ENCODE measurements at places on chromosomes 2 and 18.

GRCh38 chr2:204486805-204487204 lies 58.5 kb upstream of the PARD3B start:
- DNase-seq: no peak

DNA sequence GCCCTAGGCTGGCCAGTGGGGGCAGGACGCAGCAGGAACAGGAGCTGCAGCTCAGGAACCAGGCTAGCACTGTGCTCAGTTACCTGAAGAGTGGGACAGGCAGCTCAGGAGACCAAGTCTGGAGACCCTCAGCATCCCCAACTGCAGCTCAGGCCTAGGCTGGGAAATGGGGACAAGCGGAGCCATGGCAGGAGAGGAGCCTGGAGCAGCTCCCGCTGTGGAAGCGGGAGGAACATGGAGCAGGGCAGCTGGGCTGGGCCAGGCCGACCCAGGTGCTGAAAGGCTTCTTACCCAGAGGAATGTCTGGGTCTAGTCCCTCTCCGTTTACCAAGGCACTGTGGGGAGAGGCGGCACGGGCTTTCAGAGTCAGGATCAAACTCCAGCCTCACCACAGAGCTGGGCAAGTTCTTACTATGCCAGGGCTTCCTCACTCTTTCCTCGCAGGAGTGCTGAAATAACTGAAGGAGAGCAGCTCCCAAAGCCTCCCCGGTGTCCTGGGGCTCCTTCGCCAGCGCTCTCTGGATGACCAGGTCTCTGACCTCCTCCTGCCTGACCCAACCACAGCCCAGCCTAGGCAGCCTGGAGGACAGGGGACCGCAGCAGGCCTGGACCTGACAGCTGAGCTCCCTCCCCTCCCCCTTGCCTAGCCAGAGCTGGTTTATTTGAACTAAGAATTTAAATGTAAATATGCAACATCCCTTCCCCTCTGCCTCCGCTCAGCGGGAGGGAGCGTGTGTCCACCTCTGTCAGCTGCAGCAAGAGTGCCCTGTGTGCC lies 247.8 kb upstream of the SIX2 start:
- no peak for DNase-seq

- DNase-seq: no peak
These were observed 49.2 kb downstream of the PLB1 start for GRCh38 chr2:28544922-28545589.

GRCh38 chr2:82837588-82838304 lies 1621.3 kb downstream of the SUCLG1 start:
- no peak for DNase-seq

DNA sequence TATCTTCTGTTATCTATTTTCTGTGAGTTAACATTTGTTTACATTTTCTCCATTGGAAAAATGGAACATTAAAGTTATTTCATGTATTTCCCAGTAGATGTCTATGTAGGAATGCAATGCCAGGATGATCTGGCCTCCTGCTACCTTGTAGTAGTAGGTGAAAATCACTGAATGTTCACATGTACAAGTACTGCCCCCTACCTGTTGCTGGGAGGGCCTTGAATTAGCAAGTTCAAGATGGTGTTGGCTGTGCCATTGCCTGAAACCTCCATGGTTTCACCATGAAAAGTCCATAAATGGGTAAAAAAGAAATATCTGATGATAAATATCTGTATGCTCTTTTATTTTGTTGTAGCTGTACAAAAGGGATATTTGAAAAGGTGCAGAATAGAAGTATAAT lies 30.7 kb downstream of the XRCC5 start:
- no peak for DNase-seq

DNA sequence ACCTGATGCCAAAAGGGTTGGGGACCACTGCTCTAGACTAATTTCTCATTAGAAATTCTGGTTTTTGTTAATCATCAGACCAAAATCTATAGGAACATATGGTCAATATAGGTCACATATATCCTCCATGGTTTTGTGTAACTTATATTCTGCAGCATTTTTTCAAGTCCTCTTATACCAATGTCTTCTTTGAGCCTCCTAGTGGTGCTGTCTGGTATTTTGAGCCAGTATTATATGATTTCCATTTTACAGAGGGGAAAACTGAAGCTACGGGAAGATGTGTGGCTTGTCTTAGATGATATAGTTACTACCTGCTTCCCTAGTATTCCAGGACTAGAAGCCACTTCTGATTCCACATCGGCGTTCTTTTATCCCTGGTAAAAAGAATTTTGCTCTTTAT lies 13.8 kb downstream of the MAPK4 start:
- no peak for DNase-seq

DNA sequence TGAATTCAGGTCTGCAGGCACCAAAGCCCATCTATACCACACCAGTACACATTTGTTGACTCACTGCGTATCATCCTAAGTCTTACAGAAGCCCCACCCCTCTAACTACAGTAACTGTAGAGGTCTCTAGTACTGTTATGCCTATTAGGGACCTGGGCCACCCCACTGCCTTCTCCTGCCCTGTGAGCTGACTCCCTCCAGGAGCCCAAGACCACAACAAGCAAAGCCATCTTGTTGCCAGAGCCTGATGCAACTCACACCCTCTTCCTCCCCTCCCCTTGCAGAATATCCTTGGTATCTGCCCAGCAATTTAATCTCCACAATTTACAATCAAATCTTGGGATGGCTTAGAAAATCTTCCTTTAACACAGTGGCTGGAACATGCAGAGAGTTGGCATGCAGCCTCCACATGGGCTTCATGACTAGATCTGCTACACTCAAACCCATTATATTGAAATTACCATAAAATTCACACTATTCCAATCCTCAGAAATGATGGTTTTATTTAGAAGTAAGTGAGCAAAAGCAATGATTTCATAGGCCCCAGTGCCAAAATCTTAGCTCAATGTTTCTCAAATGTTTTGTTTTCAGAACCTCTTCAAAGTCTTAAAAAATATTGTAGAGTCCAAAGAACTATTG lies 17.7 kb upstream of the CYP1B1 start:
- DNase-seq: no peak

DNA sequence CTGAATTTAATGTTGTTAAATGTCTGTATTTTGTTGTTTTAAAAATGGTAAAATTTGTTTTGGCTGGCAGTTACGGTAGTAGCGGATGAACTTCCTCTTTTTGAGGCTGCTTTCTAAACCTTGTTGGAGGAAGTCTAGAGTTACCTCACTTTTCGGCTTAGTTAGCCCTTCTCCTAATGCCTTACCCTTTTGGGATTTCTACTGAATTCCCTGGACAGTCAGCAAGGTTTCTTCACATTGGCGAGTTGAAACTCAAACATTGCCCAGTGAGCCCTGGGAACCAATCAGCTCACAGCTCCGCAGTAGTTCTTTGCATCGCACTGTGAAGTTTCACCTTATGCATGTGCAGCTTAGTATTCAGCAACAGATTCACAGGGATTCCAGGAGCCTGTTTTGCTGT lies 55.2 kb downstream of the TMEM247 start:
- DNase-seq: no peak

DNA sequence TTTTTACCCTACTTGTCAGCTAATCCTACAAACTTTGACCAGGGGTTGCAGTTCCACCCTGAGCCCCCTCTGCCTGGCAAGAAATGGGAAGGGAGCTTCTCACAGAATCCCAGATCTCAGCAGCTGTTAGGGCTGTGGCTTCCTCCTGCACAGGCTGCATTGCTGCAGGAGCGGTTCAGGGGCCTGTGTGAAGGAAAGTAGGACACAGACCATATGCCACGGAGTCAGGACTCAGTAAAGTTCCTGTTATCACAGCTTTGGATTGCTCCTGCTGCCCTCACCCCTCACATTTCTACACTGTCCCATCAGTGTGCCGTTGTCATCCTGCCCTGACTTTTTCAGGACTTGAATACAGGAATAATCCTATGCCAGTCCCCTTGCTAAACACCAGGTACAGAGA lies 62.8 kb upstream of the SP3 start:
- no peak for DNase-seq

GRCh38 chr2:101884423-101884822 lies 107.3 kb upstream of the IL1R2 start:
- DNase-seq: no peak

GRCh38 chr2:240168041-240168440 lies 27.6 kb upstream of the OTOS start:
- no peak for DNase-seq

- DNase-seq: no peak
These were observed 15.2 kb downstream of the CDKL4 start for GRCh38 chr2:39228413-39229209.

GRCh38 chr2:128412181-128412871 lies 93.7 kb upstream of the HS6ST1 start:
- no peak for DNase-seq

GRCh38 chr2:228056293-228057097 lies 125.0 kb downstream of the SPHKAP start:
- no peak for DNase-seq

- DNase-seq: no peak
These were observed 223.1 kb upstream of the SIX3 start for GRCh38 chr2:44718431-44718830.

- no peak for DNase-seq
These were observed 2137.3 kb upstream of the CELF4 start for GRCh38 chr18:39702888-39703287.

- DNase-seq: no peak
These were observed 394.2 kb downstream of the CLIP4 start for GRCh38 chr2:29509397-29509796.

DNA sequence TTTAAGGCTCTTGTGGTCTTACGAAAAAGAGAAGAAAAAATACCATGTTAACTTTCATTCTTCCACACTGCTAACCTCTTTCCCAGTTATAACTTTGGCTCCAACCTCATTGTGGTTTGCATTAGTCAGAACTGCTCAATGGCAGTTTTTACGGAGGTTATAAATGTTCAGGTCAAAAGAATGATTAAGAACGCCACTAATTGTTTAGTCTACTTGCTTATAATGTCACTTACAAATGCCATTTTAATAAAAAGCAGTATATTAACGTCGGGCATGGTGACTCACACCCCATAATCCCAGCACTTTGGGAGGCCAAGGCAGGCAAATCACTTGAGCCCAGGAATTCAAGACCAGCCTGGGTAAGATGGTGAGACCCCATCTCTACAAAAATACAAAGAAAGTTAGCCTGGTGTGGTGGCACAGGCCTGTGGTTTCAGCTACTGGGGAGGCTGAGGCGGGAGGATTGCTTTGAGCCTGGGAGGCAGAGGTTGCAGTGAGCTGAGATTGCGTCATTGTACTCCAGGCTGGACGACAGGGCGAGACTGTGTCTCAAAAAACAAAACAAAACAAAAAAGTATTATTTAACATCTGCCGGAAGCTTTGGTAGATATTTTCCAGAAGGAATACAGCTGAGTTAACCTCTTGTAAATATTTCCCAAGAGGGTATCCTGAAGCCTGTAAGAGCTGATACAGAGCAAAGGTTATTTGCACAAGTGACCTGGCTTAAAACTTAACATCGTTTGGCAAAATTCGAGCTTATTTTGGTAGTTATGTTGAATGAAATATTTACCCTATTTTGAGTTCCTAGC lies 5.1 kb downstream of the AGPS start:
- DNase-seq: no peak

DNA sequence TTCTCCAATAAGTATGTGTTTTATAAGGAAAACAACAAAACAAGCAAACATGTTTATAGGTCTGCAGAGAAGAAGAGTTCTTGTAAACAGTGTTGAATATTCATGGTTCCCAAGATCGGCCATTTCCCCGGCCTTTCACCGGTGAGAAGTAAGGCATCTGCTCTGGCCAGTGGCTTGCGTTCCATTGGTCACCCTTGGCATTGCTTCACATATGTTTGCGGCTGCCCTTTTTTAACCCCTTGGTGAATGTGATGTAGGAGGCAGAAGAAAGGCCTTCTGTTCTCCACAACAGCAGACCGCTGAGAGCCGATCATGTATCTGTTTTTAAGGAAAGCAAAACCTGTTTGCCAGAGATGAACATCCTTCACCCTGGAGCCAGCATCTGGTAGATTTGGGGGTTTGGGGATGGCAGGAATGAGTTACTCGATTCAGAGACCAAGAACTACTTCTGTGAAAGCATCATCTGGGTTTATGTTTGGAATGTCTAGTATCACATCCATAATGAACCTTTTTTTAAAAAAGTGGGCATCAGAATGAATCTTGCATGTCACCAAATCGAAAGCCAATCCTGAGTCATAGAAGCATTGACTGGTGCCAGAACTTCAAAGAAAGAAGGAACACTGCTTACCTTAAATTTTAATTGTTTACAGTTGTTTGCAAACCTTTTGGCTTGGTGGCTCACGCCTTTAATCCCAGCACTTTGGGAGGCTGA lies 112.3 kb downstream of the AGAP1 start:
- DNase-seq: no peak

DNA sequence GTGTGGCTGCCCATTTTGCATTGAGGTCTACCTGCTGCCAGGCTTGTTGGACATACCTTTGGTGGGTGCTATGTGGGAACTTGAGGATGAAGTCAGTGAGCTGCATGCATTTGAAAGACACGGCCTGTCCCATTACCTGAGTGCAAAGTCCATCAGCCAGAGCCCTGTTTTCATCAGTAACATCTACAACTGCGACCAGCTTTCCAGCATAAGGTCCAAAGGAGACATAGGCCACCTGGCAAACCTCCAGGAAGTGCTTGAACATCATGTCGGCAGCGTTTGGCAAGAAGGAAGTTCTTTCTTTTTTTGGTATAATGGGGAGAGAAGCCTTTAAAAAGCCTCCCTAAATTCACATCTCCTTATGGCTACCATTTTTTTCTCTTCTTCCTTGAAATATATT lies 143.1 kb downstream of the FAM161A start:
- no peak for DNase-seq

- no peak for DNase-seq
These were observed 172.9 kb upstream of the SETBP1 start for GRCh38 chr18:44507729-44508325.

Data from naive thymus-derived CD8-positive, alpha-beta T cell (primary cell).